GM19239 (cell line): ENCODE measurements at places on chromosomes 3 and 15.

DNA sequence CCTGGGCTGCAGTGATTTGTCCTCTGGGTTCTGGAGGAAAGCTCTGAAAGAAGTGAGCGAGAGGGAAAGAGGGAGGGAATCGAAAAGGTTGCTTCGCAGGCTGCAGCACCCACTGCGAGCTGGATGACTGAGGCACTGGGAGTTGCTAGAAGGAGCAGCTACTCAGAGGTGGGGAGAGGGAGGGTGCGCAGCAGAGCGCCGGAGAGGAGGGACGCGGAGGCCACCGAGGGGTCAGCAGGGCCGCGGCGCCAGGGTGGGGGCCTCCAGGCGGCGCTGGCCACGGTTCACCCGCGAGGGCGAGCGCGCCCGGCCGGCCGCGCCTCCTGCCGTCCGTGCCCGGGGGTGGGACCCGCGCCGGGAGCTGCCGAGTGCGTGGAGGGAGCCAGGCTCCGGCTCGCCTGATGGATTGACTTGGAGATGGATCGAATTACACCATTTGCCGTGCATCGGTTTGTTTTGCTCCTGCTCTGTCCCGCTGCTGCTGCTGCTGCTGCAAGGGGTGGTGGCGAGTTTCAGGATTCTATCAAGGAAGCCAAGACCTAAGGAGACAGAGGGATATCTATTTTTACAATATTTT is at the start of gene SEMA6D:
Gene SEMA6D (plus strand): TSS at position 470 of the 577 bp plus-strand sequence. CDS start 42,294 bp downstream, outside the sequence.
- DNase-seq: no peak

DNA sequence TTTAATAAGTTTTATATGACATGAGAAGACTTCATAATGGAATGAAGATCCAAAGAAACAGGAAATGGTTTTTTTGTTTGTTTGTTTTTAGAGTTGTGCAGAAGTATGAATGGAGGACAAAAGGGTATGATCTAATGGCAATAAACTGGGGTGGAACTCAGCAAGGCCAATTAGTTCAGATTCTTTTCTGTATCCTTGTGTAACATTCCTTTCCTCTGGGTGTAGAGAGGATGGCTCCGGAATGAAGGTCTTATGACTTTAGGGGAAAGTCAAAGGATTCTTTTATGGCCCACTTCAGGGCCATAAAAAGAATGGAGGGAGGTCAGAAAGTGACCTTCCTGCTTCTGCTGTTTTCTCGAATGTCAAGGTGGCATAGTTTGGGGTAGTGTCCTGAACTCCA is 152.6 kb downstream of the DPH6 start:
- no peak for DNase-seq

- DNase-seq: no peak
Observed at GRCh38 chr3:150365132-150365604, 42.9 kb upstream of the TSC22D2 start.

DNA sequence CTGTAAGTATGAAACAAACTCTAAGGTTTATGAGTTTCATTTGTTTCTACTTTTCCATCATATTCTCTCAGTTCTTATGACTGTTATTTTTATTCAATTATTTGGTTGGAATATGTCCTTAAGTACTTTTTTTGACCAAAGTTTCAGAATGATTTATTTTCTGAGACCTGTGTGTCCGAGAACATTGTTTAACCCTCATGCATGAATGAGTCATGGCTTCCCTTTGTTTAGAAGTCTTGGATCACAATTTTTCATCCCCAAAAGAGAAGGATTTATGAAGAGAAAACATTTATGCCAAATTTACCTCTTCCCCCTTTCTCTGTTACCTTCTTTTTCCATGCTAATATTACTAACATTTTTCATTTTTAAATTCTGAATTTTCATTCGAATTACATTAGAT is 518.0 kb upstream of the NR2F2 start:
- DNase-seq: no peak

GRCh38 chr3:196700801-196701200 is 11.2 kb downstream of the CEP19 start:
- DNase-seq: no peak

- DNase-seq: no peak
Observed at GRCh38 chr15:68593341-68593740, 14.5 kb downstream of the CORO2B start.

- DNase-seq: no peak
Observed at GRCh38 chr15:98581715-98582114, 66.6 kb upstream of the IGF1R start.

- DNase-seq: no peak
Observed at GRCh38 chr3:156445117-156446090, 109.5 kb downstream of the SSR3 start.

DNA sequence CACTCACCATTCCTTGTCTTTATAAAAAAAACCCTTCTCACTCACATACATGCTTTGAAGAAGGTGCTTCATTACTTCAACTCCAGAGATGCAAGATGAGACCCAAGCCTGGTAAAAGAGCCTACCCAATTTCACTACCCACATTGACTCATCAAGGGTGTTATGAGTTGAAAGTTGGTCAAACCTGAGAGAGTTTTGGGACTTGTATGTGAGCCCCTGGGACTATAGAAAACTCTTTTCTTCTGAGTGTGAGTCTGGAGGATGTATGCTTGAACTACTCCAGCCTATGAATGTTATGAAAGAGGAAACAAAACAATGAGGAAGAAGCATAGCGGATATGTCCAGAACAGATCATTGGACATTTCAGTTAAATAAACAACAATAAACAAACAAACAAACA is 106.5 kb upstream of the SATB1 start:
- no peak for DNase-seq

DNA sequence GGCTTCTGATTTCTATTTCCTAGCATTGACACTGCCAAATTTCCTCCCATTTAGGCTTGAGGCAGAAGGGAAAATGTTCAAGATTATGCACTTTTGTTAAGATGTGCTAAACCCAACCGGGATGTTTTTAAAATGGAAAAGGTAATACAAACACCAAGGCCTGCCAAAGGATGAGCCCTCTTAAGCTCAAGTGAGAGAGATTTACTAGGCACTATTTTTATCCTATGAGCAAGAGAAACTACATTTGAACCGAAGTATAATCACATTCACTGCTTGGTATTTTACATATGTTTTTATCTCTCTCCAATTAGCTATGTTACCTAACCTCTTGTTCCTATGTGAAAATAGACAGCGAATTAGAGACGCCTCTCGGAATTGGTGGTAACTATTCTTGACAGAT is 295.8 kb downstream of the GABRB3 start:
- no peak for DNase-seq

- no peak for DNase-seq
Observed at GRCh38 chr3:76815561-76815960, 224.3 kb upstream of the ROBO2 start.

GRCh38 chr3:195757827-195758226 is 37.0 kb downstream of the MUC20 start:
- no peak for DNase-seq

GRCh38 chr3:41158947-41159346 is 40.4 kb upstream of the CTNNB1 start:
- no peak for DNase-seq

- no peak for DNase-seq
Observed at GRCh38 chr15:71128939-71129562, 13.8 kb downstream of the THSD4 start.
